Dorsolateral prefrontal cortex (tissue), 122 donors: ENCODE measurements at places on chromosomes 1 and 21. TPM values are rescaled to one million over a fixed set of nuclear protein-coding genes. Genes with fewer than 3 reads are reported as not detected.

DNA sequence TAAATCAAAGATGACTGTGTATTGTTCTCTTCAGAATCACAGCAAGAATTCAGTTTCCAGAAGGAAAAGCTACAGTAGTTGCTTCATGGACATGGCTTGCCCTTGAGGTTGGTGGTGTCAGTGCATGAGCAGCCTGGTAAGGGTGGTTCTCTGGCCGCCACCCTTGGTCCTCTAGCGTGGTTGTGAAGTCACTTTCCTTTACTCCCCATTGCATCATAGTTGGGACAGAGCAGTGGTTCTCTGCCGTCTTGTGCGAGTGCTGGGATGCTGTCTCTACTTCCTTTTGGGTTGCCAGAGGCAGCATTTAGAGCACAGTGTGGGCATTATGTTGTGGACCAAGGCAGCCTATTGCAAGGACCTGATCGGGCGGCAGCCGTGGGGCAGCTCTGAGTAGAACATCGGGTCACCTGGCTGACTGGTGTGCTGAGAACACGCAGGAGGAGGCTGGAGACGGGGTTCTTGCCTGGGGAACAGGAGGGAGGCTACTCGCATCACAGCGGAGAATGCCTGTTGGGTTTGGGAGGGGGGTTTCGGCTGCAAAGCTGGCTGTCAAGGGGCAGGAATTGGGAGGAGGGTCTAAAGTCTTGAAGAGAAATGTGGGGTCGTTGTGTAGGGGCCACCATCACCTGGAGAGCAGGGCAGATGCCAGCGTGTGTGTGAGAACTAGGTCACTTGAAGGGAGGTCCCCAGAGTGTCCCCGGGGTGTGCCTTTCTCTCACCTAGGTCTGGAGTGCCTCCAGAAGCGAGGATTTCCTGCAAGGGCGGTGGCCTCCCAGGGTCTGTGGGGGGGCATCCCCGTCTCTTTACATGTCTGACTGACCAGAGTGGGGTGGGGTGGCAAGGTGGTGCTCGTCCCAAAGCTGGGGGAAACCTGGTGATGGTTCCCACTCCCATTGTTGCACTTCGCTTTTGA lies 6.3 kb downstream of the ARF1 start:
- DNase-seq: no peak

DNA sequence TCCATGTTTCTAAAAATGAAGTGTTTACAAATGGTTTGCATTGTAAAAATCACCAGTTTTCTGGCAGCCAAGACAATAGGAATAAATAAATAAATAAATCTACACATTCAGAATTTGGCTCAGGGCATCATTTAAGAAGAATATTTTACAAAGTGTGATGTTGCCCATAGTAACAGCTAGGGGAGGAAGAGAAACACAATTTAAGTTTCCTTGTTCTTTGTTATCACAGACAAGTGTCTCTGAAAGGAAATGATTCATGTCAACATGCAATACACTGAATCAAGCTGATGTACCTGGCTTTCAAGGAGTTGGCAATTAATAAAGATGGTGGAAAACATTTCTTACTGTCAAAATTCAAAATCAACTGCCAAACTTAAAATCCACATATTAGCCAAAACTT lies 74.7 kb downstream of the LHX8 start:
- DNase-seq: no peak

DNA sequence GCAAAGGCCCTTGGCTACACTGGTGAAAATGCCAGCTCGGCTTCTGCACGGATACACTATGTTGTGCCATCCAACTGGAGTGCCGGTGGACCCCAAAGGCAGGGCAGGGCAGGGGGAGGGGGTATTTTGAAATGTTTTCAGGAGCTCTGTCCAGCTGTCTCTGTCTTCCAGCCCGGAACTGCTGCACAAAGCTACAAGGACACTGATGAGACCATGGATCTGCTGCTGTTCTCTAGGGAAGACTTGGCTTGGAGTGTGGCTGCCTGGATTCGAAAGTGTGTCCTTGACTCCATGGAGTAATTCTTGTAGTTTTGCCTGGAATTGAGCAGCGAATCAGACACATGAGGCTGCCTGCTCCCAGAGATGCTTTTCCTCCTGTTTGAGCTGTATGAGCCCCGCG lies 42.4 kb downstream of the TTC39A start:
- DNase-seq: no peak

DNA sequence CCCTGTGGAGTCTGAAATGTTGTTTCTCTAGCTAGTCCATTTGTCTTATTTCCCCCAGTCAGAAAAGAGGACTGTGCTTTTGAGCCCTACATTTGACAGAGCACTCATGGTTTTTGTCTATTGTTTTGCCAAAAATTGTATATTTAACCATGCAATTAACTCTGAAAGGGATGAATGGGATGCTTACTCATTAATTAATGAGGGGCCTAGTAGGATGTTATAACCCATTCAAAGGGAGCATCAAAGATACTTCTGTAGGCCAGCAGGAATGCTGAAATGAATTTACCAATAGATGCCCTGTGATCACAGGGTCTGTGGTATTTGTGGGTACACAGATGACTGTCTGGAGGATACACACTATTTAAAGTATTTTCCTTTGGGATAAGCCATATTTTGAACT lies 147.7 kb downstream of the FCRL5 start:
- no peak for DNase-seq

OR2T11 gene
- 0.79 TPM for total RNA-seq

OVAAL gene
- total RNA-seq: not detected

DNA sequence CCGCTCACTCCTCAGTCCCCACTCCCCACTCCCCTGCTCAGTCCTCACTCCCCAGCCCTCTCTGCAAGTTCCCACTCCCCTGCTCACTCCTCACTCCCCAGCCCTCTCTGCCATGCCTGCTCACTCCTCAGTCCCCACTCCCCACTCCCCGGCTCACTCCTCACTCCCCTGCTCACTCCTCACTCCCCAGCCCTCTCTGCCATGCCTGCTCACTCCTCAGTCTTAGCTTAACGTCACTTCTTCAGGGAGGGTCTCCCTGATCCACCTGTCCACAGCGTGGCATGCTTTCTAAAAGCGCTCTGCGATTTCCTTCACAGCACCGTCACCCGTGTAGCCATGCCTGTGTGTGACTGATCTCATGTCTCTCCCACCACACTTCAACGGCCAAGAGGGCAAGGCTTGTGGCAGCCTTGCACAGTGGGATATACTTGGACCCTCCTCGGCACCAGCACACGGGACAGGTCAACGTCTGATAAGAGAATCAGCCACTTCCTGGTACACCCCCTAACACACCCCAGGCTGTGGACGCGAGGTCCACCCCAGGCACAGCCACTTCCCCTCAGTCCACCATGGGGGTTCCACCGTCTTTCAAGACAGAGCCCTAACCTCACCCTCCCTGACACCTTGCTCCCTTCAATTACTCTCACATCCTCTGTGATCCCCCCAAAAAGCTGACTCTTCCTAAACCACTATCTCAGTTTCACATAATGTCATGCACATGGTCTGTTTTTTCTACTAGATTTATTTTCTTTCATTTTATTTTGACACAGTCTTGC lies 14.0 kb downstream of the PRDM15 start:
- no peak for DNase-seq

DNA sequence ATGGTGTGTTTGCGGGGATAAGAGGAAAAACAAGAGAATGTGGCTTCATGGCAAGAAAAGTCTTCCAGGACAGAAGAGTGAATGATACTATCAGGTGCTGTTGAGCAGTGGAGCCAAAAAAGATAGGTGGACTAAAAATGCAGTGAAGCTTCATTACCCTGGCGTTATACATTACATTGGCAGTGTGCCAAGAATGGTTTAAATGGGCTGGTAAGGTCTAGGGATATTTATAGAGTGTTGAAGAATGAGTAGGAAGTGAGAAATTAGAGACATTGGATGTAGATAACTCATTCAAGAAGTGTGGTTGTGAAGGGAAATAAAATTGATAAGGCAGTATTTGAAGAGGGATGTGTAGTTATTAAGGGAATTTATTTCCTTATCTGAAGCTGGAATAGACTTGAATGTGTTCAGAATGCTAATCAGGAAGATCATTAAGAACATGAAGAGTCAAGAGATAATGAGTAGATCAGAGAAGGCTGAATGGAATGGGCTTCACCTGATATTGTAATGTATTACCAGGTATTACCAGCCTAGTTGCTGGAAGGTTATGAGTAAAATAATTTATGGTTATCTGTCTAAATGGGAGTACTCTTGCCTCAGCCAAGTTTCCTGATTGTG lies 72.7 kb downstream of the MAST2 start:
- no peak for DNase-seq

- peak; percentile 19 for DNase-seq
Measured at GRCh38 chr1:9592510-9593075, 3.9 kb downstream of the TMEM201 start.

DNA sequence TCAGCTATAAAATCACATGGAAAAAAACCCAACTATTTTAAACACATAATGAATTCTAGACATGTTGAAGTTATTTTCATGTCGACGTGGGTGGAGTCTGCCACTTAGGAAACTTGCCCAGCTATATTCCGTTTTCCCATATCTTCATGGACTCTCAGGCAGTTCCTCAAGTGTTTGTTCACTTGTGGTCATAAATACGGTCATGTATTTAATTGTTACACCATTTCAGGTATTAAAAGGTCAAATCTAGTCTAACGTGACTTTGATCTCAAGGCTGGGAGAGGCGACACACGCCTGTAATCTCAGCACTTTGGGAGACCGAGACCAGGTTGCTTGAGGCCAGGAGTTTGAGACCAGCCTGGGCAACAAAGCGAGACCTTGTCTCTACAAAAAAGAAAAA lies 346.9 kb downstream of the PBX1 start:
- no peak for DNase-seq

C4BPB gene
- not detected for total RNA-seq
